Activated T-cell treated with anti-CD3 and anti-CD28 coated beads, Interleukin-2, amount 50 U/mL, for 48 hours (primary cell): ENCODE measurements at places on chromosomes 16 and 17.
A peak's percentile ranks its signal among the peaks of the same experiment; 100 is the strongest.

- DNase-seq: no peak
Observed at GRCh38 chr16:89015271-89015859, 38.4 kb upstream of the CBFA2T3 start.

DNA sequence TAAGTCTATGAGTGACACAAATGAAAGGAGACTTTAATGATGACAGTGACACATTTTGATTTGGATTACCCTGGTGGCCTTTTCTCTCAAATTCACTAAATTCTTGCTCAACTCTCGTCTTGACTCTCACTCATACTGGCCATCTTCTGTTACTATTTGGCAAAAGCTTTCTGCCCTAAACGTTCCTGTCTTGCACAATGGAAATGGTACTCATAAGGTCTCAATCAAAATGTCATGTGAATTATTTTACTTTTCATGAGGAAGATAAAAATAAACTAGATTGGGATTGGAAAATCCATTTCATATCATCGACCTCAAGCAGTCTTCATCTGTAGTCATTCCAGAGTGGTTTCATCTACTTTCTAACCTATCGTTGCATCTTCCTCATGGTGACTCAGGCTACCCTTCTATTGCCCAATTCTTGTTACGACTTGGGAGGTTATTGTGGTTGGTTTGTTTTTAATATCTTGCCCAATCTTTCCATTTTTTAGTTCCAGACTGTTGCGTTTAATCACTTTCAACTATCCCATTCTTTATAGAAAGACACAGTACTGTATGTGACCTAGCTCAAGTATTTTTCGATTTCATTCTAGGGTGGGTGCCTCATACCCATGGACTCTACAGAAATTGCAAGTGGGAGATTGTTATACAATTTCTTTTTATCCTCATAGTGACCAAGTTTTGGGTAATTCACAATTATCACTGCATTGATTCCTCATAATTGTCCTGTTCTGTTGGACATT is 317.2 kb upstream of the KCNJ16 start:
- DNase-seq: no peak

GRCh38 chr16:61681673-61682072 is 354.6 kb downstream of the CDH8 start:
- no peak for DNase-seq

GRCh38 chr17:34486761-34487160 is 92.6 kb upstream of the TMEM132E start:
- DNase-seq: no peak

DNA sequence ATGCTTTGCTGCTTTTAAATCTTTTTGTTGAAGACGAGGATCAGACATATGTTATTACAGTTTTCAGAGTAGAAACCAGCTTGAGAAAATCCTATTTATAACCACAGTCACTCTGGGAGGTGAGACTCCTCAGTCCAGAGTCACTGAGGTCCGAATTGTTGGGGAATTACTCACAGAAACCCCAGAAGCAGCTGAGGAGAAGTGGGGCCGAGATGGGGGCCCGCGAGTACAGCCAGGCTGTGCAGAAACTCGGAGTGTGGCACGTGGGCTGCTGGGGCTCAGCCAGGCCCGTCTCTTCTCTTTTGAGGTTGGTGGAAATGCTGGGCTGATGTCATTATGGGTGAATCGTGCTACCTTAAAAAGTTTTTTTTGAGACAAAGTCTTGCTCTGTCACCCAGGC is 14.4 kb upstream of the GNG13 start:
- no peak for DNase-seq

- no peak for DNase-seq
Observed at GRCh38 chr16:57916735-57917438, 54.0 kb downstream of the CNGB1 start.

DNA sequence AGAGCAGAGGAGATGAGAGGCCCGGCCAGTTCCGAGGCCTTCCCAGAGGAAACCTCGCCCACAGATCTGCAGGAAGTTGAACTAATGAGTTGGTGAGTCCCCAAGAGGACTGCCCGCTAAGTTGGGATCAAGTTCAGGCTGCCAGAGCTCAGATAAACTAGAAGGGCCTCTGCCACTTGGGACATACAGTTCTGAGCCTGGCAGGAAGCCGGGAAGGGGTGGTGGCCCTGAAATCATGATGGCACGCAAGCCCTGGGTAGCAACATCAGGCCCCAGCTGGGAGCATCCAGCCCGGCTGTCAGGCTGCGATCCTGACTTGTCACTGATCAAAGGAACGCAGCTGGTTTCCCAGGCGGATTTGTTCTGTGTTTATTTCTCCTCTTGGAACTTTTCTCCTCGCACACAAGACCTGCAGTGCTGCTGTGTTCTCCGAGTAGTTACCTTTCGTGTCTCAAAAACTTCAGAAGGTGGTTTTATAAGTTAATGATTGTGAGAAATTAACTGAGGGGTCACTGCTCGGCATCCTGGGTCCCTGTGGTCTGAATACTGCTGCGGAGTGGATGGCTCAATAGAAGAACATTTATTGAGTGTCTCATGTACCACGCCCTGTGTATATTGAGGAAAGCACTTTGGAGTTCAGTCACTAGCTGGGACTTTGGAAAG is 8.0 kb upstream of the WFDC1 start:
- no peak for DNase-seq

- DNase-seq: peak; percentile 35
Observed at GRCh38 chr17:56681561-56682266, 88.2 kb downstream of the NOG start.

GRCh38 chr17:40720899-40721298 is 17.3 kb upstream of the KRT24 start:
- no peak for DNase-seq

DNA sequence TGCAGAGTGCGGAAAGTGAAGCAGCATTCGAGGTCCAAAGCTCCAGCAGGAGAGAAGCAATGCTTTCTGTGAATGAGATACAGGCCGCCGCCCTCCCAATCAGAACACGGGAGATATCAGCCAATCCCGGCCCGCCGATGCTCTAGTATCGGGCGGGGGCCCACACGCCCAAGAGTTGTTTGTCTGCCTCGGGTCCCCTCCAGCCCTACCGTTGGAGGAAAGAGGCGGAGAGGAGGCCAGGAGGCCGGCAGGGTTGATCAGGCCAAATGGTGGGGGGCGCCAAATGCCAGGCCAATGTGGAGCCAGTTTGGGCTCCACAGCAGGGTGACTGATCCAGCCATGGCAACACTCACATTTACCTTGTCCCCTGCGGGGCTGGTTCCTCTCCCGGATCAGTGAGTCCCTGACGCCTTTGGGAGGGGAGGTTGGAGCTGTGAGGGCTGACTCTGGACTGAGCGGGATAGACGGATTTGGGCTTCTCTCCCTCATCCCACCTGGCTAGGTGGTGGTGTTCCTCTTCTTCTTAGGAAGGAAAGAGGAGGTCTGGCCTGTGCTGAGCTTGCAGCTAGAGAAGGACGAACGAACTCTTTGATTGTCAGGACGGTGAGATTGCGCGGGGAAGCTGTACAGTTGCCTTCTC is 10.4 kb upstream of the CUEDC1 start:
- DNase-seq: peak; percentile 9

GRCh38 chr17:1713160-1713877 is 3.1 kb upstream of the TLCD2 start:
- DNase-seq: no peak

GRCh38 chr17:50203086-50203485 is 1.7 kb upstream of the COL1A1 start:
- DNase-seq: no peak

DNA sequence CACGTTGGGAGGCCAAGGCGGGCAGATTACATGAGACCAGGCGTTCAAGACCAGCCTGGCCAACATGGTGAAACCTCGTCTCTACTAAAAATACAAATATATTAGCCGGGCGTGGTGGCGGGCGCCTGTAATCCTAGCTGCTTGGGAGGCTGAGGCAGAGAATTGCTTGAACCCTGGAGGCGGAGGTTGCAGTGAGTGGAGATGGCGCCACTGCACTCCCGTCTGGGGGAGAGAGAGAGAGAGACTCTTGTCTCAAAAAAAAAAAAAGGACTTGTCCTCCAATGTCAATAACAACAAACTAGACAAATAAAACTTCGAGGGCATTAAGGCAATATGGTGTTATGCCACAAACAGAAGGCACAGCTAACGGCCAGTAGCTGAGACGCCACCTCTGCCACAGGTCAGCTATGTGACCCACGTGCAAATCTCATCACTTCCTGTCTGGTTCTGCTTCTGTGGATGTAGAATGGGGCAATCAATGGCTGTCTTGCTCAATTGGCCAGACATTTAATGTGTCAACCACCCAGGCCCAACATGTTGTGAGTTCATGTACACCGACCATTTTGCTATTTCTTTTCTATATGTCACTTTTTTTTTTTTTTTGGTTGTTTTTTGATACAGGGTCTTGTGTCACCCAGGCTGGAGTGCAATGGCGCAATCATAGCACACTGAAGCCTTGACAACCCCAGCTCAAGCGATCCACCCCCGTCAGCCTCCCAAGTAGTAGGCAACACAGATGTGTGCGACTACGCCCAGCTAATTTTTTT is 834 bp upstream of the TXNDC11 start:
- DNase-seq: peak; percentile 37

DNA sequence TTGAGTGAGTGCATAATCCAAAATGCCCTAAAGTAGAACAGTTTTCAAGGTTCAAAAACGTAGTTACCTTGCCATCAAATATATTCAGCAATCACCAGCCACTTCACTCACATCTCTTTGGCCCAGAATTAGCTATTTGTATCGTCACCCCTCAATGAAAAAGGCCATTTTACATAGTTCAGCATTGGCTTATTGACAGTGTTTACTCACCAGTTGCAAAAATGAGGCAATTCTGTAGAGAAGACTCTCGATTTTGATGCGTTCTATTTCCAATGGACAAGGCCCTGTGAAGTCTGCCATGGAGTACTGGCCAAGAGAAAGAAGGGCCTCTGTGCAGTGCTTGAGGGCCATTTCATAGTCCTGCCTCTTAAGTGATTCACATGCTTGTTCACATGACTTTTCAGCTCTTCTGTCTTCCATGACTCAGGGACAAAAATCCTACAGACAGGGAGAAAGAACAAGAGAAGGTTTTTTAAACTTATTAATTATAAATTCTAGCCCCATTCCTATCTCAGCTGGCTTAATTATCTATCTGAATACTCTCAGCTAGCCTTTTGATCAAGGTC is 26.5 kb downstream of the HELZ start:
- DNase-seq: no peak

DNA sequence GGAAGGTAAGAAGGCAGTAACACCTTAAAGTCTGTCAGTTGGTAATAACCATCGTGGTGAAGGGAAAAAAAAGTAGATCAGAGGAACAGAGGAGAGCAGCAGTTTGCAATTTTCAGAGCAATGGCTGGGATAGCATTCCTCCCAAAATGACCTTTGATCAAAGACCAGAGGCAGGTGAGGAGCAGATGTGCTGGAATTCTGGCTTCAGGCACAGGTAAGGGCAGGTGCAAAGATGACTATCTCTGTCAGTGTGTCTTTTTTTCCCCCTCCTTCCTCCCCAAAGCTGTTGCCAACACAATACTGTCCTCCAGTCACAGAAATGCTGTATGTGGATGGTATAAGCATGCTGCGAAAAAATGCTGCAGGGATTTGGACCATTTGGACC is 166.7 kb downstream of the XYLT1 start:
- DNase-seq: no peak

- no peak for DNase-seq
Observed at GRCh38 chr16:70614208-70614951, 32.0 kb upstream of the IL34 start.

GRCh38 chr16:11064202-11064540 is 119.8 kb downstream of the CLEC16A start:
- DNase-seq: no peak

DNA sequence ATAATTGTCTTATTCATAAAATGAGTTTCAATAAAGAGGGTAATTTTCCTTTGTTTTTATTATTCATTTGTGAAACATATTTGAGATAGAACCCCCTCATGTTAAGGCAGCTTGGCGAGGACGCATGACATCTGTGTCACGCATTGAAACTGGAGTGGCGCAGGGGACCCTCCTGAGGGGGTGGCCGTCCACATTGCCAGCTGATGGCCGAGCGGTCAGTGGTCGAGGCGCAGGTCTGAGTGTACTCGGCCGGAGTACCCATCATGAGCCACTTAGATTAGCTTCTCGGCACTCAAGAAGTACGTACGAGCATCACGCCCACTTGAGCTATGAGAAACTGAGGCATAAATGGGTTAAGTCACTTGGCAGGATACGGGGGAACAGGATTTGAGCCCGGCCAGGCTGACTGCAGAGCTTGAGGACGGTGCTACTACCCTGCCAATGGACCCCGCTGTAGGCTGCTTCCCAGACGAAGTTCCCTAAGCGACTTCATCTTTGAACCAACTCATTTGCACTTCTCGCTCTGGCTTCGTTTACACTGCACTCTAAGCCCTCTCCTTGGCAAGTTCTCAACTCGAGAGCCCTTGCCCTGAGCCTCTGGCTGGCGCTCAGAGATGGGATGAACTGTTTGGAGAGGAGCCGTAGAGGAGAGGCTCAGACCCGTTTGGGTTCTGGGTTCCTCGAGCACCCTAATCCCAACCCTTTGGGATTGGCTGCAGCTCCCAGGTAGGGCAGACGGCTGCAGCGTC is 91.8 kb downstream of the SDK2 start:
- DNase-seq: no peak

GRCh38 chr17:19386051-19386929 is 700 bp downstream of the MFAP4 start:
- no peak for DNase-seq

- DNase-seq: no peak
Observed at GRCh38 chr16:67531247-67531646, 2.6 kb downstream of the RIPOR1 start.

GRCh38 chr17:39949028-39949427 is 13.8 kb upstream of the GSDMA start:
- DNase-seq: no peak

- no peak for DNase-seq
Observed at GRCh38 chr17:72393553-72393952, 272.7 kb downstream of the SOX9 start.

GRCh38 chr16:67907397-67908180 is 14.5 kb downstream of the PSKH1 start:
- DNase-seq: no peak

- DNase-seq: no peak
Observed at GRCh38 chr16:13995194-13995593, 75.2 kb downstream of the ERCC4 start.

GRCh38 chr17:16352303-16352666 is 984 bp downstream of the CENPV start:
- peak; percentile 65 for DNase-seq

- no peak for DNase-seq
Observed at GRCh38 chr17:78785663-78786057, 3.6 kb upstream of the CYTH1 start.

- DNase-seq: no peak
Observed at GRCh38 chr17:56870081-56870651, 36.2 kb downstream of the DGKE start.

DNA sequence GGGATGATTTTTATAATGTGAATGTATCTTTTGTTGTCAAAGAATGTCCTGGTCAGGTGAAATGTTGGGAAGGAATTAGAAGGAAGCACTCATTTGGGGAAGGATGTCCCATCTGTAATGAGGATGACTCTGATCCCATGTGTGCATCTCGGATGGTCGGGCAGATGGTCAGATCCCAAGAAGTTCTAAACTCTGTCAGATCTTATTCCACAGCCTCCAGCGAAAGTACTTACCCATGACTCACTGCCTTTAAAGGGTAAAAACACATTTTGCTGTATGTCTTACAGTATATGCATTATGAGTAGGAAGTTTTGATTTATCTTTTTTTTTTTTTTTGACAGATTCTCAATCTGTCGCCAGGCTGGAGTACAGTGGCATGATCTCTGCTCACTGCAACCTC is 548 bp upstream of the KRTAP4-11 start:
- DNase-seq: no peak
